Right forelimb (tissue), 1 donor: ENCODE measurements at places on chromosomes 3 and 15.

DNA sequence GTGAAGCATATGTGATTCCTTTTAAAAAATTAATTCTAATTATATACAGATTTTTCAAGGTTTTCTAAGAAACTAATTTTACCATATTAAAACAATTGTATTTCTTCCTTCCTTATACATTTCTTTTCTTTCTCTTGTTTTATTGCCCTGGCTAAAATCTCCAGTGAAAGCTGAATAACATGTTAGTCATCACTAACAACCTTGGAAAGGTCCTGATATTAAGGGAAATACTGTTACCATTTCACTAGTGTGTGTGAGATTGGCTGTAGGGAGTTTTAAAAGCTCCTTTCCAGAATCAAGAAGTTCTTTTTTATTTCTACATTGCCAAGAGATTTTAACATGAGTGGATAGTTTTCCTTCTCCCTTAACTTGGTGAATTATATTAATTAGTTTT is 229.7 kb upstream of the EIF1B start:
- no peak for DNase-seq

DNA sequence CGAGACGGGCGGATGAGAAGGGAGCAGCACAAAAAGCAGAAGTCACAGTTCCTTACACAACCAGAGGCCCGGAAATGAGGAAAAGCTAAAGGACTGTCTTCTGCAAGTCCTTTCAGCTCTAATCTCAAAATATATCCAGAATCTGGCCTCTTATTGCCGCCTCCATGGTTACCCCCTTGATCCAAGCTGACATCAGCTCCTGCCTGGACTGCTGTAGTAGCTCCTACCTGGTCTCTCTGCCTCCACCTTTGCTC is 324.0 kb upstream of the ROPN1 start:
- no peak for DNase-seq

DNA sequence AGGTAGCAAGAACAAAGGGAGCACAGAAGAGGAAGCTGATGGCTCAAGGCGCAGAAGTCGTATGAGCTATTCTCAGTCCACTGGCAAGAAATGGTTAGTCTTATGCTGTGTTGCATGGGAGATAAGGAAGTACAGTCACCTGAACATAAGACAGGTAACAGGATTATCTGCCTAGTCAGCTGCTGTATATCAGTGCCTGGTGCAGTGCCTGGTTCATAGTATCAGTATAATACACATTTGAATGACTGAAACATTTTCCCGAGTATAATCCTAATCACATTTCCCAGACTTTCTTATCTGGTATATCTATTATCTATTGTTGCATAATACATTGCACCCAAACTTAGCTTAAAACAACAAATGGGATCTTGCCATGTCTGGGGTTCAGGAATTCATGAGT is 302.5 kb downstream of the GABRG3 start:
- no peak for DNase-seq

GRCh38 chr3:116809208-116809607 is 99.6 kb downstream of the TUSC7 start:
- DNase-seq, result no peak

DNA sequence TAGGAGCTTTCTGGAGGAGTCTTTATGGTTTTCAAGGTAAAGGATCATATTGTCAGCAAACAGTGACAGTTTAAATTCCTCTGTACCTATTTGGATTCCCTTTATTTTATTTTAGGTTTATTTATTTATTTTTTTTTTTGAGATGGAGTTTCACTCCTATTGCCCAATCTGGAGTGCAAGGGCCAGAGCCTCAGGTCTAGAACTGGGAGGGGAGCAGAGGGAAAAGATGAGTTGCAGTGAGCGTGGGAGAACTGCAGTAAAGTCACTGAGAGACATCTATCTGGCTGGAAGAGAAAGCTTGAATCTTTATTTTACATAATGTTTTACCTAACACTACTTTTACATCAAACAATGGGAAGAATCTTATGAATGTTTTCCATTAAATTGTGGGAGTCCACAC is 49.5 kb upstream of the GK5 start:
- no peak for DNase-seq
